Right cardiac atrium (tissue), 5 donors: ENCODE measurements at places on chromosomes 16 and 17.

GRCh38 chr17:77254951-77255825 is 114.4 kb downstream of the SEC14L1 start:
- DNase-seq = peak; percentile 46

GRCh38 chr17:11495613-11496012 is 102.7 kb upstream of the DNAH9 start:
- no peak for DNase-seq

GRCh38 chr17:10055262-10055975 is 143.0 kb downstream of the GAS7 start:
- peak; percentile 47 for DNase-seq

- DNase-seq = no peak
Measured at GRCh38 chr16:51146256-51146924, 4.7 kb downstream of the SALL1 start.

DNA sequence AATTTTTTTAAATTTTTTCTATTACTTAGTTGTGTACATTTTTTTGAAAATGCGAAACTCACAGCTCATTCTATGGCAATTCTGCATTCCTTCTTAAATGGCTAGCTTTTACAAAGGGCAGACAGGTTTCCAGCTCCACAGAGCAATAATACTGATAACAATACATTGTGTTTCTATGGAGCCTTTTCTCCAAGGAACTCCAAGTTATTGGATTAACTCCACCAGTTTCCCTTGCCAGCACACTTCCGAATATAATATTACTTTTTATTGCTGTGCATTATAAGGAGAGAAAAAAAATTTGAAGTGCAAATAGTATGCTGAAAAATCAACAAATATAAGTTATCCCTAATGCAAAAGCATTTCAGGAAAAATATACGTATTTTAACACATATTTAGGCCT is 127.5 kb upstream of the PSMD7 start:
- no peak for DNase-seq

DNA sequence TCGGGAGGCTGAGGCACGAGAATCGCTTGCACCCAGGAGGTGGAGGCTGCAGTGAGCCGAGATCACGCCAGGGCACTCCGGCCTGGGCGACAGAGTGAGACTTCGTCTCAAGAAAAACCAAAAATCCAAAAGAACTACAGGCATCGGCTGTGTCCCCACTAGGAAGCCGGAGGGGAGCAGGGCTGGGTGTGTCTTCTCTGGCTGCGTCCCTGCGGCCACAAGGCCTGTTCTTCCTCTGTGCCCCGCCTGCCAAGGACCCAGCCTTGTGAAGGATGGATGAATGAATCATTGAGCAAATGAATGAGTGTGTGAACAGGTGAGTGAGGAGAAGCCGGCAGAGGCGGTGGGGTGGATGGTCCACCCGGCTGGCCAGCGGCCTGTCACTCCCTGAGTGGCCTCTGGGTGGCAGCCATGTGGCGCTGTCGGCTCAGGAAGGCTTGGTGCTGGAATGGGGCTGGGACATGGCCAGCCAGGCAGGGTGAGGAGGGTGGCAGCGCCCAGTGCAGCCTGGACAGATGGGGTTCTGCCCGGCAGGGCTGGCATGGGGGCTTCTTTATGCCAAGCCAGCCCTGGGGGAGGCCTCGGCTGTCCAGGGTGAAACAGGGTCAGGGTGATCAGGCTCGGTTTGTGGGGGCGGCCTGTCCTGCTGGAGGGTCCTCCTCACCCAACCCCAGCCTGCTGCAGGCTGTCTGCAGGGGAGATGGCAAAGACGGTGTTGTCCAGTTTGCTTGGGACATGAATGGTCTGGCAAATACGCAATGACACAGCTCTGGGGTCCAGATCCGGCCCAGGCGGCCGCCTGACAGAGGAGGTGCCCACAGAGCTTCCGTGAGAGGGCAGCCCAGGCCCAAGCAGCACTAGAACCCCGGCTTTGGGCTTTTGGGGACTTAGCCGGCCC is 21.7 kb downstream of the SLC25A10 start:
- DNase-seq = peak; percentile 91

DNA sequence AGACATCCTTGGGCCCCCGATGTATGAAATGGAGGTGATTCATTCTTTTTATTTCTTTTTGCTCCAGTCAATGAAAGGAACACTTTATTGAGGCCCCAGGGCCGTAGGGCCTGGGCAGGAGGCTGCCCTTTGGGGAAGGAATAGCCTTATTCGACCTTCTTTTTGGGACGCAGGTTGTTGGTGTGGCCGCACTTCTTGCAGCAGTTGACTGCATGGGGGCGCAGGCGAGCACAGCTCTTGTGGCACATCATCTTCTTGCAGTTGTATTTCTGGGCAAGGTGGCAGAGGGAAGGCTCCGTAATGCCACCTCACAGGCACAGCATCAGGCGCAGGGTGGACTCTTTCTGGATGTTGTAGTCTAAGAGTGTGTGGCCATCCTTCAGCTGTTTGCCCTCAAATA is 50.9 kb downstream of the SIAH1 start:
- no peak for DNase-seq

- no peak for DNase-seq
Measured at GRCh38 chr17:4152471-4152870, 9.5 kb downstream of the CYB5D2 start.

- DNase-seq = no peak
Measured at GRCh38 chr16:83533193-83533592, 274.6 kb upstream of the HSBP1 start.

DNA sequence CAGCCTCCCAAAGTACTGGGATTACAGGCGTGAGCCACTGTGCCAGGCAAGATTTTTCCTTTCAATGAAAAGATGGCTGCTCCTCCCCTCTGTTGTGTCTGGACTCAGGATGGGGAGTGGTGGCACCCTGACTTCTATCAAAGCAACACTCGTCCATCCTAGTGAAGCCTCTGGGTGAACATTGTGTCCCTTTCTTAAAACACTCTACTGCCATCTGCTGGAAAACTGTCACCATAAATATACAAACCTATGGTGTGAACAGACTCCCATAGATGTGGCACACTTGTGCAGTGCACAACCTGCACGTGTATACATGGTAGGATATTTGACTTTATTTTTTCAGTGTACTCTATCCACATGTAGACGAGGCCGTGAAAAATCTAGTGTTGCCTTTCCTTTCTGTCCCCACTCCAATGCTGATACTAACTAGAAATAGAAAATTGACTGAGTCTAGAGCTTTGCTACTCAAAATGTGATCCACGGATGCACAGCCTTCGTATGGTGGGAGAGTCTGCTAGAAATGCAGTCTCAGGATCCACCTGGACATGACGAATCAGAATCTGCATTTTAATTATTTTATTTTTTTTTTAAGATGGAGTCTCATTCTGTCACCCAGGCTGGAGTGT is 55.9 kb upstream of the PLCG2 start:
- no peak for DNase-seq

GRCh38 chr16:89164436-89164835 is 7.1 kb upstream of the CDH15 start:
- peak; percentile 26 for DNase-seq
